Neural crest cell (in vitro differentiated cells): ENCODE measurements at places on chromosomes 11 and 22.

DNA sequence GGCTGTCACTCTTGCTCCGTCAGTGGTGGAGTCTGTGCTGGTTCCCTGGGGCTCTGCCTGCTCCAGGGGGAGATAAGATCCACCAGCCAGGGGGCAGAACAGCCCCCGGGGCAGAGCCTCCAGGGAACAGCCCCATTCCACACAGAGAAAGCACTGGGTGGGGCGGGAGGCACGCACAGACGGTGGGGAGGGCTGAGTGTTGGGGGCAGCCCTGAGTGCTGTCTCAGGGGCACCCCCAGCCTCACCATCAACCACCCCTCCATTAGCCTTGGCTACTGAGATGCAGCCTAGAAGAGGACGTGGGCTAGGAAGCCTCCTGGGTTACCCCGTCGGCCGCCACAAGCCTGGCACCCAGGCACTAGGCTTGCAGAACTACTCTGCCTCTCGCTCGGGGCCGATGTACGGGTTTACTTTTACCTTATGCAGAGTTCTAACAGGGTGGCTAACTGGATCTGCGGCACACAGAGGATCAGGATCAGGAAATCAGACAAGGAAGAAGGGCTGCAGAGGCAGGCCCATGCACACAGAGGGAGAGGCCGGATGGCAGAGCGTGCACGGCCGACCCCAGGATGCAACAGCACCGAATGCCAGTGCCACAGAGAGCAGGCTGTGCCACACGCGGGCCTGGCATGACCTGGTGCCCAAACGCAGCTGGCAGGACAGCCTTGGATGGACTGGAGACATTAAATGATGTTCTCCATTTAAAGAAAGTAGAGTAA is 140.5 kb downstream of the CTTN start:
- DNase-seq = no peak

- DNase-seq = no peak
These were observed 75.8 kb downstream of the BUD13 start for GRCh38 chr11:116697011-116697410.

DNA sequence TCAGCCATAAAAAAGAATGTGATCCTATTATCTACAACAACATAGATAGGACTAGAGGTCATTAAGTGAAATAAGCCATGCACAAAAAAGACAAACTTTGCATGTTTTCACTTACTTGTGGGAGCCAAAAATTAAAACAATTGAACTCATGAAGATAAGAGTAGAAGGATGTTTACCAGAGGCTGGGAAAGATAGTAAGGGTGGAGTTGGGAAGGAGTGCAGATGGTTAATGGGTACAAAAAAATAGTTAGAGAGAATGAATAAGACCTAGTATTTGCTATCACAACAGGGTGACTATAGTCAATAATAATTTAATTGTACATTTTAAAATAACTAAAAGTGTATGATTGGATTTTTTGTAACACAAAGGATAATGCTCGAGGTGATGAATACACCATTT is 27.2 kb upstream of the IL10RA start:
- DNase-seq = no peak

DNA sequence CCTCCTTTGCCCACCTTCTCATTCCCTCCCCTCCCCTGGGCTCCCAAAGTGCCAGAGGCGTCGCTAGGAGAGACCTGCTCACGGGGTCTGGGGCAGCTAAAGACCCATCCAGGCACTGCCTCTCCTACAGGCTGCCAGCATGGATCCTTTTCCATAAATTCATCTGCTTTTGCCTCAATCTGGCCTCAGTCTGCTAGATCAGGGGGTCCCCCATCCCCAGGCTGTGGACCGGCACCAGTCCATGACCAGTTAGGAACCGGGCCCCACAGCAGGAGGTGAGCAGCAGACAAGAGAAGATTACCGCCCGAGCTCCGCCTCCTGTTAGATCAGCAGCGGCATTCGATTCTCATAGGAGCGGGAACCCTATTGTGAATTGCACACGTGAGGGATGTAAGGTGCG is 12.3 kb downstream of the LTO1 start:
- no peak for DNase-seq

DNA sequence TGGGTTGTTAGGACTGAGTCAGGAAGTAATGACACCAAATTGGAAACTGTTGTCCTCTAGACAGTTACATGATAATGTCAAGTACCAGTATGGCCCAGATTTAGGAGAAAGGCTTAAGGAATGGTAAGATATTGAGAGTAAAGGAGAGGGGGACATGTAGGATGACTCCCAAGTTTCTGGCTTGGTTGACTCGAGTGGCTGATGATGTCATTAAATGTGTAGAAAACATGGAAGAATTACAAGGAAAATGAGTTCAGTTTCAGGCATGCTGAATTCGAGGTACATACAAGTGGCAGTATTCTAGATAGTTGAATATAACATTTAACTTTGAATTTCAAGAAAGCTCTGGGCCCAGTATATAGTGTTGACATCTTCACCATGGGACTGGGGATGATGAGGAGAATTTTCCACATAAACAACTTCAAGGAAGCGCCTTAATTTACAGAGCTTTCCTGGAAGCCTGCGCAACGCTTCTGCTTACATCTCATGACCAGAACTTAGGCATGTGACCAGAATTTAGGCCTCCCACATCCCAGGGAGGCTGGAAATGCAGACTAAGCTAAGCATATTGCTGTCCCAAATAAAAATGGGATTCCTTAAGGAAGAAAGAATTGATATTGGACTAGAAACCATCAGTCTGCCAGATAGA is 3.8 kb downstream of the CFAP300 start:
- DNase-seq = no peak

GRCh38 chr11:100759106-100759505 is 72.0 kb downstream of the ARHGAP42 start:
- no peak for DNase-seq

- DNase-seq = no peak
These were observed 332.4 kb upstream of the ARHGAP42 start for GRCh38 chr11:100354736-100355135.

DNA sequence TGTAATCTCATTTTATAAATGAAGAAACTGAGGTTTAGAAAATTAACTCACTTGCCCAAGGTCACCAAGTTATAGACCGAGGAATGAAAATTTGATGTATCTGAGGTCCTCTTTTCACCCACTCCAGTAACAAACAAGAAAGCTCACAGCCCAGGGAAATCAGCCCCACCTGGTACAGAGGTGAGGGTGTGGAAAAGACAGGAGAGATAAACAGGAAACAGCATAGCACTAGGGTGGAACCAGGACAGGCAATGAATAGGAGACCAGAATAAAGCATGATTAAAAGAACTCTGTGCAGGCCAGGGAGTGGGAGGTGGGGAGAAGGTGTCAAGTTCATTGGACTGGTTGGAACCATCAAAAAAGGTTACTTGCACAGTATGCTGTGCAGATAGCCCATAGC is 46.2 kb upstream of the SMCO4 start:
- no peak for DNase-seq

- peak; percentile 30 for DNase-seq
These were observed 33.2 kb upstream of the CCDC89 start for GRCh38 chr11:85718991-85719807.

DNA sequence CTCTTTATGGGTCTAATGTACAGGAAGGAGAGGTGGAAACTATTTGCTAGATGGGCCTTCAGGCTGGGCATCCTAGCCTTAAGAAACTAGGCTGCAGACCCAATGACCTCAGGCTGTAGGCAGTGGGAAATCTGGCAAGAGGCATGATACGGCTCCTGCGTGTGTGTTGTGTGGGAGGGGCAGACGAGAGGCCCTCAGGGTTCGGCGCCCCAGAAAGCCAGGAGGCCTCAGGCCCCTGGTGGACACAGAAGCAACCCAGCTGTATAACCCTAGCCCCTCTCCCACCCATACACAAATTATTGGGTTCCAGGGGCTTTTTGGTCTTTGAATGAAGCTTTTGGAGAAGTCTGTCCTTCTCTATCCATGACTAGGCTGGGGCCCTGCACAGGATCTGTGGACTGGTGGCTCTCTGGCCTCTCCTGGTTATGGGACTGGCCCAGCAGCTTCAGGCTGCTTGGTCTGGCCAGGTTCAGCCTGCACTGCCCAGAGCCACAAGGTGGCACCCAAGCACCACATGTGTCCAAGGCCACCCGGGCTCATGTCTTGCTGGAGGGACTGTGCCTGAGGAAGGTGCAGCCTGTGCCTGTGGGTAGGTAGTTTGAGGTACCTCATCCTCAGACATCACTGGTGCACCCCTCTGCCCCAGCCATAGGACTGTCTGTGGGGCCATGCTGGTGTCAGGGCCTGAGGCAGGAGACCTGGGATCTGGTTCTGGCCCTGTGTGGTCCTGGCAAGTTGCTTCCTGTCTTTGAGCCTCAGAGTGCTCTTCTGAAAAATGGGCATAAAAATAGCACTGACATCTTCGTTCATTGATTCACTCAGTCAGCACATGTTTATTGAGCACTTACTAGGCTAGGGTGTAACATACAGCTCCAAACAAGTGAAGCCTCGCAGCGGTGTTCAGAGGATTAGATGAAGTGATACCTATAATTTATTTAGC is 87.5 kb downstream of the RRM1 start:
- peak; percentile 57 for DNase-seq
